Stimulated activated CD4-positive, alpha-beta T cell treated with anti-CD3 and anti-CD28 coated beads, Interleukin-1b, Interleukin-23, amount 100 ng/mL, for 1 hour (primary cell): ENCODE measurements at places on chromosomes 12 and 14.

DNA sequence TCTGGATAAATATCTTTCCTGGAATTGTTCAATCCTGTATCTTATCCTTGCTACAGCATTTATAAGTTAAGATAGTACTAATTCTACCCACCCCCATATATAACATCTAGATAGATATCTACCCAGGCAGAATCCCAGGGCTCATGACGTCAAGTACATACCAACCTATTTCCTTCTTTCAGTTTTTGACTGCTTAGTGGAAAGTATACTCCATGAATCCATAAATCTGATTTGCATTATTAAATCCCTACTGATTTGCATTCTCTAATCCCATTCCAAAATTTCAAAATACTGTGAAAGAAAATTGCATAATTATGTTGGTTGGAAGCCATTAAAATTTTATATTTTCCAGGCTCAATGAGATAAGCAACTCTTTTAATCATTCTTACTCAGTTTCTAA lies 111.7 kb downstream of the KITLG start:
- no peak for DNase-seq

GRCh38 chr14:76968621-76969063 lies 59.9 kb downstream of the IRF2BPL start:
- DNase-seq, result no peak

DNA sequence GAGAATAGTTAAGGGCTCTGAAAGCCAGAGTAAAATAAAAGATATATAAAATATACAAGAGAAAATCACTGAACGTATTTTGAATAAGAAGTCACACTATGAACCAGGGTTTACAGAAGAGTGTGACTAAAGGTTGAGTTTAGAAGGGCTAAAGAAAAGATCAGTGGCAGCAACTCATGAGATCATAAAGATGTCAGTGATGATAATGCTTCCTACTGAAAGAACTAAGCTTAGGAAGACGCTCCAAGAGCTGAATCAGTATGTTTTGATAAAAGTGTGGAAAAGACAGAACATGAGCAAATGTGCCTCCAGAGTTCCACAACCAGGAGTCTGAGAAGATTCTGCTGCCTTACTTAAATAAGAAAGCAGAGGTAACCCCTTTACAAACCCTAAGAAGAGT lies 74.6 kb downstream of the KITLG start:
- no peak for DNase-seq

GRCh38 chr12:92039046-92039445 lies 106.6 kb downstream of the BTG1 start:
- DNase-seq, result no peak

DNA sequence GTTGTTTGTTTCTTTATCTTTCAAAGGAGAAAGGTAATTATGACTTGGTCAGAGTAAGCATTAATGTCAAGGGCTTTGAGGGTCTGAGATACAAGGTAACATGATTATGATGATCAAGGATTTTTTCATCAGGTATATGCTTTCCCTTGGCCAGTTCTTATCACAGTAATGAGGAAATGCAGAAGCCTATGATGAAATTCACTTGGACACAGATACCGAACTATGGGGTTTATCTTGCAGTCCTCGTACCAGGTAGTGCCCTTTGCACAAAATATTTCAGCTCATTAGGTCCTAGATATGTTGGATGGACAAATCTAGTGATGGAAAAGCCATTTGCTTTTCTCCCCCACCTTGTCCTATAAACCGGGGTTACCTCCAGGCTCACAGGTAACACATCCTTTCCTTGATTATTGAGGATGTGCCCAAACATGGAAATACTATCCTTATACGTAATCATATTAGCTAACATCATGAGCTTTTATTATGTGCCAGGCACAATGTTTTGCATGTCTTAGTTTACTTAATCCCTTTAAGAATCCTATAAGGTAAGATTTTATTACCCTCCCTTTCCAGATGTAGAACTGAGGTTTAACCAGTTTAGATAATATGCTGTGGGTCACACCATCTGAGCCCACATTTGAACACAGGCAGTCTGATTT lies 7.0 kb upstream of the RASSF3 start:
- no peak for DNase-seq

DNA sequence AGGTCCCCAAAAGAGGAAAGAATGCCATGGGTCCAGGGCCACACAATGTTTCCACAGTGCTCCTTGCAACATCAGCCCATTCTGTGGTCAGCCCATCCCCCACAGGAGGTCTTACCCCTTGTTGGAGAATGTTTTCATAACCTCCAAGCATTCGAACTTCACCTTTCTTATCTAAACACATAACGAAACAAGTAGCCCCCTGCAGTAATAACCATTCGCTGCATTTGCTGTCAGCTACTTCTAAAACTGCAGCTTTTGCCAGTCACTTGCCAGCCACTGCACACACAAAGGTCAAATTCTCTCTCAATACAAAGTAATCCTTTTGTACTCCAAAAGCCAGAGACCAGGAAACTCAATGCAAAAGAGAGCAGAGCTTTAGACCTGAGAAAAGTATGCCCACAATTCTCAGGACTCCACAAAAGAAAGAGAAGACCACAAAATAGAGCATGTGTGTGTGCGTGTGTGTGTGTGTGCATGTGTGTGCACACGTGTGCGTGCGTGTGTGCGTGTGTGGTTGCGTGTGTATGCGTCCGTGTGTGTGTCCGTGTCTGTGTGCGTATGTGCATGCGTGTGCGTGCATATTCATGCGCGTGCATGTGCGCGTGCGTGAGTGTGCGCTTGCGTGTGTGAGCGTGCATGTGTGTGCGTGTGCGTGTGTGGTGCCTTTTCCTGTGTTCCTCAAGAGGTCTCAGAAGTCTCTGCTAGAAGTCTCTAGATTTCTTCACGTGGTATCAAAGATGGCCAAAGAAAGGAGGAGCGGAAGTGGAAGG lies 31.7 kb upstream of the NINJ2 start:
- DNase-seq, result no peak

GRCh38 chr14:74580275-74580672 lies 31.8 kb downstream of the LTBP2 start:
- no peak for DNase-seq

GRCh38 chr12:101666052-101666728 lies 31.2 kb upstream of the CHPT1 start:
- no peak for DNase-seq

- DNase-seq, result no peak
Measured at GRCh38 chr12:106672314-106673025, 89.7 kb downstream of the RFX4 start.

DNA sequence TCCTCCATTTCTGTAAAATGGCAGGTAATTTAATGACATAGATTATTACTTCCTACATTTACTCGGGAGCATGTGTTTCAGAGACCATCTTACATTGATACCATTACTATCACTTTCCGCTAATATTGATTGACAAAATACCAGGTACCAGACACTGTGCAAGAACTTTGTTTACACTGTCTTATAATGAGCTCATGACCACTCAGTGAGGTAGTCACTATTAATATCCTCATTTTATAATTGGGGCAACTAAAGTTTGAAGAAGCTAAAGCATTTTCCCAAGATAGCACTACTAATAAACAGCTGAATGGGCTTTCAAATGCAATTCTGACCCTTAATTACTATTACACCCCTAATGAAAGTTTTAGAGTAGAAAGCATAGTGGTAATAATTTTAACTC lies 734.8 kb downstream of the DIO2 start:
- no peak for DNase-seq
